ENCODE measurements at places on chromosomes 4 and X. TPM values are rescaled to one million over a fixed set of nuclear protein-coding genes. Genes with fewer than 3 reads are reported as not detected.

Gene BEX5
- total RNA-seq: 4.3 TPM

Gene MAGEC1
- not detected for total RNA-seq

Gene MAGEA1
- not detected for total RNA-seq

Gene N4BP2
- total RNA-seq: 33.5 TPM

Gene ZBTB49
- total RNA-seq: 9.7 TPM

Gene MAEA
- total RNA-seq: 73.2 TPM

Gene ZNF630
- 3.7 TPM for total RNA-seq

Gene DCAF8L2
- not detected for total RNA-seq

Gene TXK
- total RNA-seq: 66.8 TPM

Gene CCNB3
- 1.2 TPM for total RNA-seq

Gene RAB28
- total RNA-seq: 18.5 TPM

Gene MAPK10
- total RNA-seq: not detected

Gene ADH7
- total RNA-seq: not detected

Gene SHROOM4
- not detected for total RNA-seq

Gene RIPPLY1
- not detected for total RNA-seq

Gene RRH
- total RNA-seq: not detected

Gene TMPRSS11F
- total RNA-seq: not detected

Gene PQBP1
- total RNA-seq: 58.2 TPM

Gene SYN1
- total RNA-seq: 1.00 TPM

Gene MAGEA10
- not detected for total RNA-seq

Gene XAGE2
- not detected for total RNA-seq
